NCI-H2081 (cell line): ENCODE measurements at places on chromosomes 4 and X.

GRCh38 chrX:20988118-20988517 lies 386.1 kb upstream of the CNKSR2 start:
- no peak for DNase-seq

DNA sequence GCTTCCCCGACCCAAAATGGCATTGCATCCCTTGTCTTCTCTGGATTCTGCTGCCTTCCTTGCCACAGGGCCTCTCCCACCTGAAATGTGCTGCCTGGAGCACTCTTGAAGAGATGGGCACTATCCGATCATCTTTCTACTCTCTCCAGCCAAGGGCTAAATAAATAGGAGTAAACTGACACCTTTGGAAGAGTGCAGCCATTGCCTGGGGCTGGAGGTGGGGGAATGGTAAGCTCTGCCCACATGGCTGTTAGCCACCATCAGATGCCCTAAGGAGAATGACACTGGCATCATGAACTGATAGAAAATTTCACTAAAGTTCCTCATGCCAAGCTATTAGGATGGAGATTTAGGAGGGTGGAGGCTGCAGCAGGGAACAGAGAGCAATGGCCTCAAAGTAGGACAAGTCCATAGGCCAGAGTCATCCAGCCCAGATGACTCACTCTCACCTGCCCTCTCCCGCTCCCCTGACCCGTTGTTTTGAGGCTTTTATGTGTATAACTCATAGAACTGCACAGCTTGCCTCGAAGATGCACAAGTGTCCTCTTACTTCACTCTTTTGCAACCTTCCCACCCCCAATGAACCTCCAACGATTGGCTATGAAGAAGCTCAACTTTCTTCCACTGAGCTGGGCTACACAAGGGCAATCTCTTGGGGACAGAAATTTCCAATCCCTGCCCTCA lies 822 bp upstream of the PFKFB1 start:
- no peak for DNase-seq

GRCh38 chrX:47638816-47639215 lies 9.1 kb upstream of the CFP start:
- no peak for DNase-seq

- no peak for DNase-seq
Measured at GRCh38 chr4:2860391-2861348, 17.0 kb downstream of the ADD1 start.

- DNase-seq: no peak
Measured at GRCh38 chrX:132833373-132833772, 125.1 kb downstream of the HS6ST2 start.

GRCh38 chrX:114774691-114775090 lies 190.8 kb downstream of the HTR2C start:
- no peak for DNase-seq

GRCh38 chr4:163470391-163470790 lies 3.2 kb downstream of the TKTL2 start:
- DNase-seq: no peak
